Metanephros (tissue), 2 donors: ENCODE measurements at places on chromosomes 7 and 10. TPM values are rescaled to one million over a fixed set of nuclear protein-coding genes. Genes with fewer than 3 reads are reported as not detected.

Gene MAT1A
- 0.47 TPM for total RNA-seq

Gene EBLN1
- not detected for total RNA-seq

Gene SYT15
- total RNA-seq = 2.7 TPM

Gene HMX2
- total RNA-seq = 0.99 TPM

Gene HDAC9
- total RNA-seq = 45.8 TPM
